B cell (primary cell): ENCODE measurements at places on chromosomes 1 and 21. TPM values are rescaled to one million over a fixed set of nuclear protein-coding genes. Genes with fewer than 3 reads are reported as not detected.

Gene OVAAL
- total RNA-seq, result not detected in 2 replicates

Gene OR2T35
- 0.30 and 0.39 TPM in 2 replicates for total RNA-seq

Gene ACTN2
- total RNA-seq, result 0.30 TPM in 1 of 2 replicates, not detected in the other

Gene KLF17
- total RNA-seq, result not detected in 2 replicates

Gene SYDE2
- total RNA-seq, result 0.89 and 1.0 TPM in 2 replicates

Gene RXRG
- not detected in 2 replicates for total RNA-seq

Gene EXTL1
- 0.12 TPM in 2 replicates for total RNA-seq

Gene WNT3A
- not detected in 2 replicates for total RNA-seq

Gene GREM2
- total RNA-seq, result not detected in 2 replicates

Gene RORC
- total RNA-seq, result 0.12 TPM in 1 of 2 replicates, not detected in the other

Gene FRRS1
- total RNA-seq, result 0.96 and 1.00 TPM in 2 replicates

Gene CFHR3
- total RNA-seq, result not detected in 2 replicates

Gene S100A8
- 1.9 and 3.3 TPM in 2 replicates for total RNA-seq

Gene TGFBR3
- total RNA-seq, result 0.12 and 0.19 TPM in 2 replicates

Gene NPR1
- 0.19 and 0.37 TPM in 2 replicates for total RNA-seq

Gene HNRNPU
- 406 and 415 TPM in 2 replicates for total RNA-seq

Gene AJAP1
- total RNA-seq, result not detected in 2 replicates

Gene ZNF697
- not detected in 2 replicates for total RNA-seq

Gene HMGCS2
- not detected in 2 replicates for total RNA-seq

Gene VAV3
- total RNA-seq, result 32.1 and 32.5 TPM in 2 replicates

Gene LENEP
- 1.7 and 2.0 TPM in 2 replicates for total RNA-seq

Gene ALDH4A1
- 3.4 and 3.9 TPM in 2 replicates for total RNA-seq

Gene AADACL3
- total RNA-seq, result not detected in 2 replicates

Gene TCHH
- not detected in 2 replicates for total RNA-seq

Gene CYP4A22
- total RNA-seq, result not detected in 2 replicates

Gene CCDC30
- 7.4 and 9.8 TPM in 2 replicates for total RNA-seq

Gene FAM72D
- 0.32 TPM in 1 of 2 replicates, not detected in the other for total RNA-seq

Gene ZC3H12A
- 67.9 and 73.0 TPM in 2 replicates for total RNA-seq

Gene CD5L
- total RNA-seq, result 0.12 and 0.17 TPM in 2 replicates

Gene E2F2
- 1.2 and 3.2 TPM in 2 replicates for total RNA-seq

Gene PHLDA3
- total RNA-seq, result 0.20 TPM in 1 of 2 replicates, not detected in the other

Gene SELP
- 0.87 and 0.99 TPM in 2 replicates for total RNA-seq

Gene SHISAL2A
- 91.0 and 102 TPM in 2 replicates for total RNA-seq

Gene CHI3L2
- 6.8 and 9.2 TPM in 2 replicates for total RNA-seq

Gene DCDC2B
- total RNA-seq, result not detected in 2 replicates

Gene IQCC
- 2.0 and 2.1 TPM in 2 replicates for total RNA-seq

Gene MEF2D
- 127 and 128 TPM in 2 replicates for total RNA-seq

Gene TRNP1
- total RNA-seq, result 2.1 and 2.3 TPM in 2 replicates

Gene ALX3
- not detected in 2 replicates for total RNA-seq

Gene FNDC5
- total RNA-seq, result 0.75 and 0.76 TPM in 2 replicates

Gene KRTAP11-1
- not detected in 2 replicates for total RNA-seq

Gene SYTL1
- total RNA-seq, result 156 and 159 TPM in 2 replicates

Gene PATJ
- 43.3 and 45.3 TPM in 2 replicates for total RNA-seq

Gene MIXL1
- 0.68 and 1.7 TPM in 2 replicates for total RNA-seq

Gene C8B
- not detected in 2 replicates for total RNA-seq

Gene NUDT4B
- 2.4 and 2.6 TPM in 2 replicates for total RNA-seq

Gene URB2
- 9.6 and 11.2 TPM in 2 replicates for total RNA-seq

Gene CRYBG2
- 1.8 and 3.3 TPM in 2 replicates for total RNA-seq

Gene F13B
- total RNA-seq, result not detected in 2 replicates

Gene LCE2A
- not detected in 2 replicates for total RNA-seq

Gene USH2A
- total RNA-seq, result not detected in 2 replicates

Gene PRAMEF27
- not detected in 2 replicates for total RNA-seq

Gene RGS13
- 0.36 and 0.59 TPM in 2 replicates for total RNA-seq

Gene WNT2B
- 5.2 and 5.9 TPM in 2 replicates for total RNA-seq

Gene HMGCL
- total RNA-seq, result 35.9 and 41.2 TPM in 2 replicates

Gene ZNF326
- total RNA-seq, result 32.0 and 34.1 TPM in 2 replicates

Gene IL10
- total RNA-seq, result 0.63 and 0.69 TPM in 2 replicates

Gene LIN28A
- total RNA-seq, result not detected in 2 replicates
